ENCODE measurements at places on chromosomes 11 and 22.
A peak's percentile ranks its signal among the peaks of the same experiment; 100 is the strongest.

DNA sequence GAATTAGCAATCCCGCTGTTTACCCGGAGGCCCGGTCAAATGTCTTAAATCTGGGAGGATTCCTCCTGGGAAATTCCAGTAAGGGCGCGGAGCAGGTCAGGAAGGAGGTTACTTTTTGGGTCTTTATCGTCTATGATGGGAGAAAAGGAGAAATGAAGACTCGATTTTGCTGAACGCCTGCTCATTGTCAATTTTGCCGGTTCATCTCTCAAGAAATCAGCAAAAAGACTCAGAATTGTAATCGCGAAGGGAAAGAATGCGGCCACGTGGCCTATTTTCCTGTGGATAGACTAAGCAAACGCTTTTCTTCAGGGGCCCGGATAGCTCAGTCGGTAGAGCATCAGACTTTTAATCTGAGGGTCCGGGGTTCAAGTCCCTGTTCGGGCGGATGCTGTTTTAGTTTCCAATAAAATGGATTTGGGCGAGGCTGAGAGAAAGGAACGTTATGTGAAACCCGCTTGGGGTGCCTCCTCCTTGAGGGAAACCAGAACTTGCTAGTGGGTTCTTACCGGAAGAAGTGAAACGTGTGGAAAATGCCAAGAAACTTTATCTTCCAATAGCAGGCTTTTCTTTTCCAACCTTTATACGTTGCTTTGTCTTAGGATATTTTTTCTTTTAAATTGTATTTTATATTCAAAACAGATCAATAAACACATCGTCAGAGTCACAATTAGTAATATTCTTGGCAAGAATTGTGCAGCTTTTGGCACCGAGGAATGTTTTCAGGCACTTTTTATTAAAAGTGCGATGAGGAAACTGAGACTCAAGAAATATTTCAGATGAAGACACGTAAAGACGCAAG lies 45.0 kb downstream of the OR4D9 start:
- peak; percentile 59 for DNase-seq

DNA sequence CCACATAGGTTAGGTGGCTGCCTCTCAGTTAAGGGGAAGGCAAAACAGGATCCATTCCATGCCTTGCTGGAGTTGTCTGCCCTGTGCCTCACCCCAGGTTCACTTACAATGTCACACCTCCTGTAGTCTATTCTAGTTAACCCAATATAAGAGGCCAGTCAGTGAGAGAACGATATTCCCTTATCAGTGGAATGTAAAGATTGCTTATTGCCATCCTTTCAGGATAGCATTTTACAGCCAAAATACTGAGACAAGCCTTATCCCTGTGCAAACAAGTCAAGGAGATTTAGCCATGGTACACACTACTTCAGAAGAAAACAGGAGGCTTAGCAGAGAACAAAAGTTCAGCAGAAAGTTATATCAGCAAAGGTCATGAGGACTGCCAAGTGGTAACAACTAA lies 5.5 kb downstream of the CYP2R1 start:
- no peak for DNase-seq

DNA sequence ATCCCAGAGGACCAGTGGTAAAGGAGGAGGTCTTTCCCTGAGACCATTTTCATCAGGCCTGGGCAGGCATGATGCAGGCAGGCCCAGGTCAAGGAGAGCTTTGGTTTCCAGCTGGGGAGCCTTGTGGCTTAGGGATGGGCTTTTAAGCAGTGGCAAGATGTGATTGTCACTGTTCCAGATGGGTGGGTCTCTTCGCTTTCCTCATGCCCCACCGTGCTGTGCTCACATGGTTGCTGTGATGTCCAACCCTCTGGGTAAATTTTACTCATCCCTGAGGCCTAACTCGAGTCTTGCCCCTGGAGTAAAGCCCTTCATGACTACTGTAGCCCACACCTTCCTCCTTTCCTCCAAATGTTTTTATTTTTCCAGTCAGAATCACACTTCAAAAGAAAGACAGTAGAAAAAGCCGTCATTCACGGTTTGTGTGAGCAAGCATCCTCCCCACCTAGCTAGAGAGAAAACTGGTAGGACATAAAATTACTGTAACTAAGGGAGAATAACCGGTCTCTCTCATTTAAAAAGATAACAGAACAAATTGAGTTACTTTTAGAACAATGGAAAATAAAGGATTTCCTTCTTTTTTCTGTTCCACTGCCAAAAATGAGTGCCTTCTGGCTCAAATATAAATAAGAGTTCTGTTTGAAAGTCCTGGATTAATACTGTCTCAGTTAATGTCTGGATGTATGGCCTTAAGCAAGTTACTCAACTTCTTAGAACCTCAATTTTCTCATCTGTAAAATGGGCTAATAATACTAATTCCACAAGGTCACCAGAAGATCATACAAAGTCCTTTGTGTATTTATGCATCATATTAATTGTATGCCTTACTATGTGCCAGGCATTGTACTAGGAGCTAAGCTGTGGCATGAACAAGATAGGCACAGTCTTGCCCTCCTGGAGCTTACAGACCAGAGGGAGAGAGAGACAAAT lies 84.9 kb downstream of the ME3 start:
- no peak for DNase-seq

- no peak for DNase-seq
Measured at GRCh38 chr22:50360578-50360977, 17.5 kb downstream of the PPP6R2 start.

DNA sequence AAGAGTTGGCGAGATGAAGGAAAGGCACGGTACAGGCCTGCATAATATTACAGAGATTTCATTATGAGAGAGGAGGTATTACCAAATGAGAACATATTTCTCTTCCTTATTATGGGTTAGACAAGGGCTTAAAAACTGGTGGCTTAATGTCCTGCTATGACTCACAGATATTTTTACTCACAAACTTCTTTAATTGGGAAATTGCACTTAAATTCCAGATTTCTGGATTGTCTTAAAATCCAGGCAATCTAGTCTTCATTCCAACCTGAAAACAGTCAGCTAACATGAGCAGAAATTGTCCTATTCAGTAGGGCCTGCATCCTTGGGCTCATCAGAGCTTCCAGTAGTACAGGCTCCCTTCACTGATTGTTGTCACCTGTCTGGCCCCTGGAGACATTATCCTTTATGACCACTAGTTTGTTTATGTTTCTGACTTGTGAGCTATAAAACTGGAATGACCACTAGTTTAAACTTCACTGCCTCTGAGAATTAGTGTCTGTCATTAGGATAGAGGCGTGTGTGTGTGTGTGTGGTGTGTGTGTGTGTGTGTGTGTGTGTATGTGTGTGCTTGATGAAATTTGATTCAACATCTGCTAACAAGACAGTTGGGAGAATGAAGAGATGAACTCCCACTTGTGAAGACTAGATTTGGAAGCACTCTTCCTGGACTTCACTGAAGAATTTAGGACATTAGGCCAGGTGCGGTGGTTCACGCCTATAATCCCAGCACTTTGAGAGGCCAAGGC lies 25.1 kb downstream of the DBX1 start:
- no peak for DNase-seq

- DNase-seq: no peak
Measured at GRCh38 chr11:113613619-113614018, 92.5 kb downstream of the TMPRSS5 start.

DNA sequence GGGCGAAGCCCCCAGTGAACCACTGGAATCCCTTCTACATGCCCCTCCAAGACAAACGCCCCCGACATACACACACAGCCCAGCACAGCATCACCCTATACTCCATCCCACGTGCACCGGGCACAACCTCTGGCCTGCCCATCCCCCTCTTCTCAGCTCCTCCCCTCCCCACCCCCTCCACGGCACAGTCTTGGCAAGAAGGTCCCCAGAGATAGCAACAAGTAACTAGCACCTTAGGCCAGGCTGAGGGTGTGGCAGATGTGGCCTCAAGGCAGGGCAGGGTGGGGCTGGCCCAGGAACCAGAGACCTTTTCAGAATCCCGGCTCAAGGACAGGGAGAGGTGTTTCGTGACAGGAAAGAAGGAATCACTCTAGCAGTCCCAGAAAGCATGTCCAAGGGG lies 54.3 kb downstream of the CYTH4 start:
- DNase-seq: no peak

DNA sequence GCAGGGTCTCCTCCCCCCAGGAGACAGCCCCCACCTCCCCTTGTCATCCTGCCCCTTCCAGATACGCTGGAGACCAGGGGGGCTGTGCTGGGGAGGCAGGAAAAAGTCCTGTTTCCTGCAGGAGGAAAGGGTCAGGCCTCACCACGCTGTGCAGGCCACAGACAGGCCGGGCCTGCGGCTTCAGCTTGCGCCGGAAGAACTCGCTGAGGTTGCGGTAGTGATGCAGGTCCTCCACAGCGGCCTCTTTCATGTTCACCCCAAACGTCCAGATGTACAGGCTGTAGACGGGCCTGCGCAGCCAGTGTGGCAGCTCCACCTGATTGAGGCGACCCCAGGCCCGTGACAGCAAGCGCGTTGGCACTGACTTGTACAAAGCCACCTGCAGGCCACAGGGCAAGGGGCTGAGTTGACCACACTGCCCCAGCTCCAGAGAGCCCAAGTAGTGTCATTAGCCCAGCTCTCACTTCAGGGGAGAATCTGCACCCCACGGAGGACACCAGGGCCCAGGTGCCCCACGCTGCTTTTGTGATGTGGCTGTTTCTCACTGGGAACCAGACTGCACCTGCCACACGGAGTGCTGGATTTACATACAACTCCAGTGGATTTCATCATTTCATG lies 40.4 kb downstream of the PISD start:
- no peak for DNase-seq

- no peak for DNase-seq
Measured at GRCh38 chr11:101436511-101437142, 147.2 kb downstream of the TRPC6 start.

DNA sequence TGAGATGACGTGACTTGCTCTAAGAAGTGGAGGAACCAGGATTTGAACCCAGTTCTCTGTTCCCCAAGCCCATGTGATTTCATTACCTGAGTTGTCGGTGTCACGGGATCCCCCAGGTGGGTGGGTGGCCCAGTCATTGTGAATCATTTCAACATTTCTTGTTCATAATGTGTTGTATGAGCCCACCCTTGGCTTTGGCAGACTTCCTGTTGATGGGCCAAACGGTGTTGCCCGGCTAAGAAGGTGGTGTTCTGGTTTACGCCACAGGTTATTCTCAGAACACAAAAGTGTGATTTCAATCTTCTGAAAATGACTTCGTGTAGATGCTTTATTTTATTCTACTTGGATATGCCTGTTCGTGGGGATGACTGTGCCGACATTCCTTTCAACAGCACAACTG lies 21.6 kb upstream of the ST14 start:
- DNase-seq: no peak

DNA sequence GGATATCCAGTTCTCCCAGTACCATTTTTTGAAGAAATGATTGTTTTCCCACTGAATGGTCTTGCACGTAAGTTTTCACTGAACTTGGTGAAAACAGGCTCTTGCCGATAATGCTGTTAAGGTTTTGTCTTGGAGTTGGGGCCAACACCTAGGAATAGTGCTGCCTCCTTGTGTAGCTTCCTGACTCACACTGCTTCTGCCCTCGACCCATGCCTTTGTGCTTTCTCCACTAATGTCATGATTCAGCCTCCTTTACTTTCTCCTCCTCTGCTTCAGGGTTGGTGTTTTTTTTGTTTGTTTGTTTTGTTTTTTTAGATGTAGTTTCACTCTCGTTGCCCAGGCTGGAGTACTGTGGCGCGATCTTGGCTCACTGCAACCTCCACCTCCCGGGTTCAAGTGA lies 30.2 kb downstream of the SLC5A1 start:
- no peak for DNase-seq

GRCh38 chr11:77736473-77736872 lies 84.0 kb downstream of the RSF1 start:
- DNase-seq: no peak

- no peak for DNase-seq
Measured at GRCh38 chr22:28792491-28793383, 7.6 kb downstream of the XBP1 start.
